Heart right ventricle (tissue), 16 donors: ENCODE measurements at places on chromosomes 4 and X.
A peak's percentile ranks its signal among the peaks of the same experiment; 100 is the strongest.

DNA sequence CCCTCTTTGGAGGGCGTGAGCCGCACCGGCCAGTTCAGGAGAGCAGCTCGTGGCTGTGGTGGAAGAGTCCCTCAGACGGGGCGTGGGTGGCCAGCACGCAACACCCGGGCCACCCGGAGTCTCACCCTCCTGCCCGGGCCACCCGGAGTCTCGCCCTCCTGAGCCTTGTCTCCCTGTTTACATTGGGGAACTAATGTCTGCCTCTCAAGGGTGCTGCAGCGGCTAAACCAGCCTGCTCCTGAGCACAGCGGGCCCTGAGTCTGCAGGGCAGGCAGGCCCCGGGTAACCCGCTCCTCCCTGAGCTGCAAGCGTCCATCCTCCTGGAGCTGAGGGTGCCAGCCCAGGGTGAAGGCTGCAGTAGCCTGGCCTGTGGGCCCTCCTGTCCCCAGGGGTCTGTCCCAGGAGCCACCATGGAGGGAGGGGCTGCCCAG lies 3.0 kb downstream of the PDE6B start:
- no peak for DNase-seq

DNA sequence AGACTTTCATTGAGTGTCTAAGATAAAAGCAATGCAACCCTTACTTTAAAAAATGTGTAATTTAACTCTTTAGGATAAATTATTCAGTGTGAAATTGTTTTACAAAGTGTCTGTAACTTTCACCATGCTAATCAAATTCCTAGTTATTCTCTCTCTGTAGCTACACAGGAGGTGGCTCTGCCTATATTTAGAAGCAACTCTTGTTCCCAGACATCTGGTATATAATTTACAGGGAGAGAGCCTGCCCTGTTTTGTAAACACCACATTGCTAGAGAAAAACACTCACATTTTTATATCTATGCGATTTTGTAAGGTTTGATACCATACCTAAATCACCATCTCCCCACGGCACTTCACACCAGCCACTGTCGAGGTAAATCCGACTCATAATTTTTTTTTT lies 35.5 kb upstream of the SPATA4 start:
- no peak for DNase-seq

DNA sequence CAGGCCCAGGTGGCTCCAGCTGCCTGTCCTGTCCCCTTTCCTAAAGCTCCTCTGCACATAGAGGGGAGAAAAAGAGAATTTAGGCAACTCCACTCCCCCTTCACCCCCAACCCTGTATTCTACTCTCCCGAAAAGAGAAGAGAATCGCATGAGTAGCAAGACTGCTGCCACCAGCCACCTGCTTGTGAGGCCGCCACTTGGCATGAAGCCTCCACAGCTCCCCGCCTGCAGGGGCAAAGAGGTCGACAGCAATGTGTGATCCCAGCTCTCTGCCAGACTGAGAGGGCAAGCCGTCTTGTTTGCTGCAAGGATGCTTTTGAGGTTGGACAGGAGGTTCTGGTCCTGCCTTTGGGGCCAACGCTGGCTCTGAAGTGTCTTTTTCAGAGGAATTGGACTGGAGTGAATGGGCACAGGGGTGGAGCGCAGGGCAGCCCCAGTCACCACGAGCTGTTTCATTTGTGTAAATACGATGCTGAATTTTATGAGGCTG lies 77.1 kb downstream of the STARD8 start:
- no peak for DNase-seq

DNA sequence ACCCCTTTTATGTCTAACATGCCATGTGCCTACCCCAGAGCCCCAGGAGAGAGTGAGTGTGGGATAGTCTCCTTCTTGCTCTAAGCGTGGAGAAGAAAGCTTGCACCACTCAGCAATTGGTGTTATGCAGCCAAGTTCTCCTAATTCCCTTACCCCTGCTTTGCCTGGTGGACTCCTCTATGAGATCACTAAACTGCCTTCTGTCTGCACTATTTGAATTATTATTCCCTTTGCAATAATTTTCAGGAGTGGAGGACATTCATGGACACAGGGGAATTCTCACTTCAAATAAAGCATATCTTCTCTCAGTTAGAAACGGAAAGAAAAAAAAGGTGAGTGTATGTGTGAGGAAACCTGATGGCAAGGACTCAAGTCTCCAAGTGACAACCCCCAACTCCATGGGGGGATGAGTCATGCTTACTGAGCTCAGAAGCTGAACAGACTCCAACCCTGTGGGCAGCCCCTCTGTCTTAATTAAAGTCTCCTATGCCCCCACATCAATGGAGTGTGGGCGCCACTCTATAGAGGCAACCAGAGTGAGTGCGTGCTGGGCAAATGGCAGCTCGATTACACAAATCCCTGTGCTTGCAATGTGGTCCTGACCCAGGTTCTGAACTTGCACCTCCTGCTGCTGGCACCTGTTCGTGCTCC lies 381.9 kb downstream of the RAB28 start:
- DNase-seq, result no peak

- DNase-seq, result no peak
These were observed 46.9 kb downstream of the ANTXR2 start for GRCh38 chr4:80026100-80026499.

GRCh38 chr4:140851032-140851636 lies 94.9 kb upstream of the TBC1D9 start:
- DNase-seq, result peak; percentile 63

DNA sequence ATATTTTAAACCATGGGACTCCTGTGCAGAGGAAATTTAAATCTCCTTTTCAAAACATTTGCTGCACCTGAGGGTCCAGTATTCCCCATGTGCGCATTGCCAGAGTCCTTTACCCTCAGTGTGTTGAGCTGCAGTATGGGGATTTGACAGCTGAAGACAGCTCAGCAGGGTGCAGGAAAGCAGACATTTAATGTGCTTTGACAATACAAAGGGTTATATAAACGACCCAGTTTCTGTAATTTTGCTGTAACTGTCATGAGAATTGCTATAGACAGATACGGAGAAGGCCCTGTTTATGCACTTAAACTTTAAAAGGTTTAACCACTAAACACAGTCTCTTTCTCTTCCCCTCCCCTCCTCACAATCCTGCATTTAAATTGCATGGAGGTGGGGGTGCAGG lies 393.4 kb downstream of the MID1IP1 start:
- DNase-seq, result no peak

DNA sequence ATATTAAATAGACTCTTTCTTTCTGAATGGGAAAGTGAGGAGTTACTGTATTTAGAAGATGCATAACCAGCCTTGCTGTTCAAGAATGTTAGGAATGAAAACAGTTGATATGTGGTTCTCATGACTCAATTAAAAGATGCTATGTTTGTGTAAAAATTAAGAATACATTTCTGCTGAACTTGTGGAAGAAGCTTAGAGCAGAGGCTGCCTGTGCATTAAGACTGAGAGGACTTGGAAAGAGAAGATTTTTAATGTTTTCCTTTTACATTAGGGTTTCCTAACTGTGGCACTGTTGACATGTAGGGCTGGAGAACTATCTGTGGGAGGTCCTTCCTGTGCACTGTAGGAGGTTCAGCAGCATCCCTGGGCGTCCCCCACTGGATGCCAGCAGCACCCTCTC lies 137.7 kb downstream of the GPR143 start:
- DNase-seq, result no peak

DNA sequence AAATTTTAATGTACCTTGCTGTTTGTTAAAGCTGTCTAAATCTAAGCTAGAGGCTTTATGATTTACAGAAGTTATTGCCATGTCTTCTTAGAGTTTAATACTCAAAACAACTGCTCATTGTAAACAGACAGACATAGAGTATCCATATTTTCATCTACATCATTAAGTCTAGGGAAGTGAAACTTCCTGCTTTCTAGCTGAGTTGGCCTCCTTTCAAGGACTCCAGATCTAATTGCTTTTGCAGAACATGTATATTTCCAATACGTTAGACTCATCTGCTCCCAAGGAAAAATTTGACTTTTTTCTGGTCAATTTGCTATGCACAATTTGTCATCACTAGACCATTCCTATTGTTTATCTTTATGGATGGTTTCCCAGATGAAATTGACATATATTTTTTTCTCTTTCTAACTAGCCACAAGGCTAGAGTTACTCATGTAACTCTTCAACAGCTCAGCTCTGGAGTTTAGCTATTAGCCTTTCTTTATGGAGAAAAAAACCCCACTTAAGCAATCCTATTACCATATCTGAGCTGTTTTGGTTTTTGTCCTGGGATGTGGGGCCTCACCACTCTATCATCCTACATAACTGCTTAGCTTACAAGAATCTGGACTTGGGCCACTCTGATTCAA lies 122.9 kb downstream of the PPA2 start:
- no peak for DNase-seq

- no peak for DNase-seq
These were observed 493.5 kb downstream of the IL15 start for GRCh38 chr4:142129931-142130330.

DNA sequence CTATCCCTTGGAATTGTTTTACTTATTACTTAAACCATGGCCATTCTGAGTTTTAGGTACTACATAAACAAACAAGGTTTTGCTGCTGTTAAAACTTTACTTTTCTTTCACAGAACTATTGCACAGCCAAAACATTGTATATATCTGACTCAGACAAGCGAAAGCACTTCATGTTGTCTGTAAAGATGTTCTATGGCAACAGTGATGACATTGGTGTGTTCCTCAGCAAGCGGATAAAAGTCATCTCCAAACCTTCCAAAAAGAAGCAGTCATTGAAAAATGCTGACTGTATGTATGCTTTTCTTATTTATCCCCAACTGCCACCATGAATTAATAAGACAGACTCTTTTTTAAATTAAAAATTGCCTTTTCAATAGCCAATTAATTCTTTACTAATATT lies 69.8 kb downstream of the CCKAR start:
- no peak for DNase-seq

DNA sequence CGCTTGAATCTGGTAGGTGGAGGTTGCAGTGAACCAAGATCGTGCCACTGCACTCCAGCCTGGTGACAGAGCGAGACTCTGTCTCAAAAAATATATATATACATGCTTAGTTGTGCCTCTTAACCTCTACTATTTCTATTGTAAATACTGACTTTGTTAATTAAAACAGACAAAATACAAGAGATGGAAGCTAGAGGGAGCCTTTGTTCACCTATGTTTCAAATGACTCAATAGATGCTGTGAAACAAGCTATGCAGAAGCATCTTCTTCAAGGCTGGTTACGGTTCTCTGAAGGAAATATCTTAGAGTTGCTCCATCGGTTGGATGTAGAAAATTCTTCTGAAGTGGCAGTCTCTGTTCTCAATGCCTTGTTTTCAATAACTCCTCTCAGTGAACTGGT lies 6.2 kb downstream of the NCAPG start:
- DNase-seq, result no peak

DNA sequence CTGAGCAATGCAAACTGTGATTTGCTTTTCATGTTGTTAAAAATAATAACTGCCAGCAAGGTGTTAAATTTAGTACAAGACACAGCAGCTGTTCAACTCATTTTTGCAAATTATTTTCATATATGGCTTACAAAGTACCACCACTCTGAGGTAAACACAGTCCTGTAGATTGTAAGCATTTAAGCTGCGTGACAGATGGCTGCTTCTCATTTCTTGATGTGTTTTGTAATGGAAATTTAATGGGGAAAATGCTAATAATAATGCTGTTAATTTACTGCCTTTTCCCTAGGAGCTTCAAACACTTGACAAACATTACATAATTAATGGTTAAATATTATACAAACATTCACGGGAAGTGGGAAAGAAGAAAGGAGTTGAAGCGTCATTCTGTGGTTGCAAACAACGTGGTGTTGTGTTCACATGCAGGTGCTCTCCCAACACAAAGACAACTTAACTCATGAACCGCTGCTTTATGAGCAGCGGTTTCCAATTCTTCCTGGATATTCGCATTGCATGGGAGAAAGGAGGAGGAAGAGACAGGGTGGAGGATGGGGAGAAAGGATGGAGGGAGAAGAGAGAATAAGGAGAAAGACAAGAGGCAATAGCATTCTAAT lies 236.8 kb upstream of the VCX start:
- DNase-seq, result no peak

DNA sequence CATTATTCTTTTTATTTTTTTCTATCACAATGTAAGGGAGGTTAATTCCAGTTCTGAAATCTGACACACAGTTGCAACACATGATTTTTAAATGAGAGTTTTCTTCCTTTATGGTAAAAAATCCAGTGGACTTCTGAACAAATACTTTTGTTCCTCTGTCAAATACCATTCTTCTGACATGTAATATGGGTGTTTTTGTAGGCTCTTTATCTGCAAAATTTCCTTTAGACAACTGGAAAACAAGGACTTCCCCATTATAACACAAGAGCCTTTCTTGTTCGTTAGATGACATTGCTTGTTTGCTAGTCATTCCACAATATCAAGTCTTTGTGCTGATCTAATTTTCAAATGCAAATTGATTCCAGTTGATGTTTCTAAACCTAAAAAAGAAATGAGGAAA lies 7.7 kb downstream of the FANCB start:
- no peak for DNase-seq

DNA sequence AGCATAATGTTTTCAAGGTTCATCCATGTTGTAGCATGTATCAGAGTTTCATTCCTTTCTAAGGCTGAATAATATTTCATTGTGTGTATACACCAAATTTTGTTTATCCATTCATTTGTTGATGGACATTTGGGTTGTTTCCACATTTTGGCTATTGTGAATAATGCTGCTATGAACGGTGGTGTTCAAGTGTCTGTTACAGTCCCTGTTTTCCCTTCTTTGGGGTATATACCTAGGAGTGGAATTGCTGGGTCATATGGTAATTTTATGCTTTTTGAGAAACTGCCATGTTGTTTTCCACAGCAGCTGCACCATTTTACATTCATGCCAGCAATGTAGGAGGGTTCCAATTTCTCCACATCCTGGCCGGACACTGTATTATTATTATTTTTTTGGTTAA lies 3.4 kb upstream of the USP9X start:
- DNase-seq, result no peak

- DNase-seq, result no peak
These were observed 198.9 kb upstream of the LDB2 start for GRCh38 chr4:17097362-17097761.

DNA sequence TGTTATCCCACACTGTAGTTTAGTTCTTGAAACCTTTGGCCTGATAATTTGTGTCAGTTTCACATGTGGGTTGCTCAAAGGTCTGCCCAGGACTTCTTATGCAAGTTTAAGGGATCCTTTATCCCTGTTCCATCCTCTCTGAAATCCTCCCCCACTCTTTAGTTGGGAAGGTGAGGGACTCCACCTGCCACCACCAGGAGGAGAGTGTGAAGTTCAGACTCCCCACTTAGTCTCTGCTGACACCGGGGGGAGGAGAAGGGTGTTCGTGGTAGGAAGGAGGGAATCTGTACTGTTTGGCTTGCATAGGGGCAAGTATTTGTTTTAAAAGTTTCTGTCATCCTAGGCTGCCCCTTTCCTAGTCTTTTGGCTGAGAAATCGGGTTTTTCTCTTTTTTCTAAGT lies 211.8 kb downstream of the PPP4R3C start:
- DNase-seq, result no peak

DNA sequence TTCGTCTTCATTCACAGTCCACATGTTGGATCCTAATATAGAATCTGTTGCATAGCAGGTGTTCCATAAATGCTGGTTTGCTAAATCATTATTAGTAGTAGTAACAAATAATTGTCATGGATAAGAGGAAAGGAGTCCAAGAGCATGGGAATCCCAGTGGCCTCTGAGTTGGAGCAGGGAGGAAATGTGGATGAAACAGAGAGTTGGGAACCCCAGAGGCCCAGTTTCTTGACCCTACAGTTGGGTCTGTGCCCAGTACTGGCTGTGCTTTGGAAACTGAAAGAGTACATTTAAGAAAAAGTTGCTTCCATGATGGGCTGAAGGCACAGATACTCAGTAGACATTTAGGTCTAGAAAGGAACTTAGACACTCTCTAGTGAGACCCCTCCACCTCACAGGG lies 149.4 kb upstream of the PSAPL1 start:
- DNase-seq, result no peak

- no peak for DNase-seq
These were observed 35.5 kb upstream of the LAMP2 start for GRCh38 chrX:120504569-120504968.

GRCh38 chrX:16661495-16661894 lies 11.5 kb downstream of the S100G start:
- DNase-seq, result no peak
